ENCODE measurements at places on chromosomes 3 and 15.
A peak's percentile ranks its signal among the peaks of the same experiment; 100 is the strongest.

GRCh38 chr3:188264226-188265207, 110.6 kb downstream of the LPP start:
- no peaks in the 10 kb centered on the region for H3K27me3 ChIP-seq
- no peaks in the 10 kb centered on the region for H3K36me3 ChIP-seq

DNA sequence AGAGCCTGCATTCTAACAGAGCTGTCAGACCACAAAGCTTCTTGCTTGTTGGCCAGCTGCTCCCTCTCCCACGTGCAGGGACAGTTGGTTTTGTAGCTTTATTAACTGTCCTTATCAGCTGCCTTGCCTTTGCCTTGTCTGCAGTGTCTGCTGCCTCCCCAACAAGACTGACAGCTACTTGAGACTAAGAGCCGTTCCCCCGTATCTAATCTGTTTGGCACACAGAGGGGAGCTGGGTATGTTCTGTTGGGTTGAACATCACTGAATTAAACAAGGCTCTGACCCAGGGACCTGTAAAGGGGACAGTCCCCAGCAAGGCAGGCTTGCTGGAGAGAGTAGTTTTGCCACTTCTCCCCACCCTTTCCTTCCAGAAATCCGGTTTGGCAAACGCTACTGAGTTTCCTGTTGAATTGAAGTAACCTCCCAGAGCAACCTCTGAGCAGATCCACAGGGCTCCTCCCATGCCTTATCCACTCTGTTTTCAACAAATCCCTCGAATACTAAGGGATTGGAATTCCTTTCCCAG, 116.1 kb downstream of the ANP32A start:
- no peaks in the 10 kb centered on the region for H3K4me1 ChIP-seq
- no peaks in the 10 kb centered on the region for H3K36me3 ChIP-seq
- no peaks in the 10 kb centered on the region for H3K27me3 ChIP-seq
- no peak overlapping the region for H3K4me3 ChIP-seq
- H3K27ac ChIP-seq: no peak overlapping the region
- DNase-seq: no peak

DNA sequence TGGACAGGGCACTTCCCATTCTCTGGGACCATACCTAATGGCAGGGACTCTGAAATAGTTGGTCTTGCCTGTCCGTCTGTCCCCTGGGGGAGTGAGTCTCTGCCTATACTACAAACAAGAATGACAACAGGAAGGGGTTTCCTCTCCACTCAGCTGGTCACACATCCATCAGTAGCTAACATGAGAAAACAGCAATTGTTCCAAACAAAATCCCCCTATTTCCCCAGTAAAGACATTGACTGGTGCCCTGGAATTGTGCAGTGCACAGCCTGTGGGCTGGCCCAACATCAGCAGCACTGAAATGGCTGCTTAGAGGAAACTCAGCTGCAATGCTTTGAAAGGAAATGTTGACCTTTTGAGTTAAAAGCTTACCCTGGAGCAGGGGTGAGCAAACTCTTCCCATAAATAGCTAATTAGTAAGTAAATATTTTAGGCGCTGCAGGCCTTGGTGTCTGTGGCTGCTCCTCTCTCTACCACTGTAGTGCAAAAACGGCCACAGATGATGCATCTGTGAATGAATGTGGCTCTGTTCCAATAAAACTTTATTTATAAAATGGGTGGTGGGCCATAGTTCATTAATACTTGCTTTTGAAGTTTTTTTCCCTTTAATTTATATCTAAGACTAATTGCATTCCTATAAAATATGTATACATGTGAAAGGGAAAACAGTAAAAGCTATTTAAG, 174.3 kb downstream of the KLF13 start:
- no peaks in the 10 kb centered on the region for H3K4me1 ChIP-seq
- no peak for DNase-seq
- no peak overlapping the region for H3K4me3 ChIP-seq
- no peak overlapping the region for H3K27ac ChIP-seq
- H3K27me3 ChIP-seq: no peaks in the 10 kb centered on the region
- no peaks in the 10 kb centered on the region for H3K36me3 ChIP-seq

GRCh38 chr15:31792611-31793199, 237.6 kb upstream of the CHRNA7 start:
- H3K4me3 ChIP-seq: no peak overlapping the region
- H3K4me1 ChIP-seq: no peaks in the 10 kb centered on the region
- H3K36me3 ChIP-seq: no peaks in the 10 kb centered on the region
- H3K27ac ChIP-seq: no peak overlapping the region

DNA sequence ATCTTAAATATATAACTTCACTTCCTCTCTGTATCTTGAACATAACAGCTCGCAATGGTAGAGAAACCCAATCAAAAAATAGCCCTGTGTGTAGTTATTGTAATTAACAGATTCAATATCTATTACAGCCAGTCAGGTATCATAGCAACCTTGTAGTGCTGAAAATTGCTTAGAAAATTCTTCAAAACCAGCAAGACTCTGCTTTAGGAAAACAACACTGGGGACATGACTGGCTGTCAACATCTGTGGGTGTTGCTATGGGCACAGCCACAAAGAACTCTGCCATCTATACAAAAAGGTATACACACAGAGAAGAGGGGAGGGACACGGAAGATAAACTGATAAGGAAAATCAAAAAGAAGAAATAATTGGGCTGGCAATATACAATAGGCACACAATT, 101.2 kb downstream of the WDR72 start:
- H3K27me3 ChIP-seq: no peaks in the 10 kb centered on the region
- no peaks in the 10 kb centered on the region for H3K4me1 ChIP-seq
- DNase-seq: no peak
- no peak overlapping the region for H3K27ac ChIP-seq
- no peaks in the 10 kb centered on the region for H3K36me3 ChIP-seq

- H3K4me1 ChIP-seq: peaks cover 48% of the 10 kb centered on the region
- no peaks in the 10 kb centered on the region for H3K36me3 ChIP-seq
- H3K27ac ChIP-seq: peak overlapping the region; percentile 76
- H3K27me3 ChIP-seq: no peaks in the 10 kb centered on the region
These were observed 60.1 kb downstream of the MGLL start for GRCh38 chr3:127762077-127762786.

- H3K36me3 ChIP-seq: no peaks in the 10 kb centered on the region
- H3K4me1 ChIP-seq: no peaks in the 10 kb centered on the region
- DNase-seq: no peak
These were observed 66.9 kb downstream of the KCNAB1 start for GRCh38 chr3:156187146-156187769.

GRCh38 chr15:50134524-50135024, 15.5 kb upstream of the ATP8B4 start:
- H3K4me1 ChIP-seq: no peaks in the 10 kb centered on the region
- peak overlapping the region; percentile 33 for H3K27ac ChIP-seq
- no peaks in the 10 kb centered on the region for H3K27me3 ChIP-seq

DNA sequence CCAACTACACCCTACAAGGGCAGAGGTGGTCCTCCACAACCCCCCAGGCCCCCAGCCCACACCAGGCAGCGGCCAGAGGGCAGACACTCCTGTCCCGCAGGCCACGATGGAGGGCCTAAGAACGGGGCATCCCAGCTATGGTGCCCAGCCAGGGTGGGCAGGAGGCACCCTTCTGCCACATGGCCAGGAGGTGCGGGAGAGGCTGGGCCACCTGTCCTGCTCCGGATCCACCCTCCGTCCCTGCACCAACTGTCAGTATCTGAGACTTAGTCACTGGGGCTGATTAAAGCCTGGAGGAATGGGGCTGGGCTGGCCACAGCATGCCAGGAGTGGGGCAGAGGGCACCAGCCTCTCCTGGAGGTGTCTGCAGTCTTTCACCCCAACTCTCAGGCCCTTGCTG, 37.9 kb downstream of the TNK2 start:
- no peak for DNase-seq
- H3K4me3 ChIP-seq: no peak overlapping the region
- H3K27me3 ChIP-seq: no peaks in the 10 kb centered on the region
- peaks cover 59% of the 10 kb centered on the region for H3K36me3 ChIP-seq
- H3K4me1 ChIP-seq: no peaks in the 10 kb centered on the region
- H3K27ac ChIP-seq: no peak overlapping the region

DNA sequence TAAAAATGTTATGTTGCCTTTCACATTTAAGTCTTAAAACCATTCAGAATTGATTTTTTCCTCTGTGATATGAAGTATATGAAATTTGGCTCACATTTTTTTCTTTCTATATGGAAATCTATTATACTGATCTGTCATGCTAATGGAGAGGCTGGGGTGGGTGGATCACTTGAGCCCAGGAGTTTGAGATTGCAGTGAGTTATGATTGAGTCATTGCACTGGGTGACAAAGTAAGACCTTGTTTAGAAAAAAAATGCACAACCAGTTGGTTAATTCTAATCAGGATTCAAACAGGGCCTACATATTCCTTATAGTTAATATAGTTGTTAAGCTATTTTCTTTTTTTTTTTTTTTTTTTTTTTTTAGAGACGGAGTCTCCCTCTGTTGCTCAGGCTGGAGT, 230.5 kb downstream of the MFSD1 start:
- DNase-seq: no peak
- no peaks in the 10 kb centered on the region for H3K27me3 ChIP-seq
- H3K4me1 ChIP-seq: no peaks in the 10 kb centered on the region
- H3K27ac ChIP-seq: no peak overlapping the region

GRCh38 chr15:40054855-40055575, 16.0 kb upstream of the SRP14 start:
- no peak overlapping the region for H3K4me3 ChIP-seq
- peak overlapping the region; percentile 79 for H3K27ac ChIP-seq
- H3K4me1 ChIP-seq: peaks cover 32% of the 10 kb centered on the region

DNA sequence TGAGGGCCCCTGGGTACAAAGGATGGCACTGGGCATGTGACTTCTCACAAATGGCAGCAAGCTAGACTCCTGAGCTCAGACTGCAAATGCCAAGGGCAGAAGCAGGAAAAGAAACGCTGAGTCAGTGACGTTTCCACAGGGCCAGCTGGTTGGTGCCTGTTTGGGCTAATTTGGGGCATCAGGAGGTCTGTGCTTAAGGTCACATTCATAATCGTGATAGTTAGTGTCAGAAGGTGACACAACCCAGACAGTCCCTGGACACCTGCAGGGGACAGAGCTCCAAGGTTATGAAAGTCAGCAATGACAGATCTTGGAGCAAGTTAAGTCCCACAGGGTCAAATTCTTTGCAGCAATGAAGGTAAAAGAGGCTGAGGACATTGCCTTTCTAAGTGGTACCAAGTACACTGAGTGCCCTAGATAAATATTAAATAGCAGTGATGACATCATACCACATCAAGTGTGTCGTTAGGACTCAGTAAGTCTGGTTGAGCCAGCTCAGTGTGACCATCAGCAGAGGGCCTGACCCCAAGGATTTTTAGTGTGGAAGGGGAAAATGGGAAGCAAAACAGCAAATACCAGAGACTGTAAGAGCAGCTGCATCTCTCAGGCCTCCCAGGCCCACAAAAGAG, 556.9 kb upstream of the CFAP20DC start:
- H3K27ac ChIP-seq: no peak overlapping the region
- no peaks in the 10 kb centered on the region for H3K36me3 ChIP-seq
- no peaks in the 10 kb centered on the region for H3K4me1 ChIP-seq
- no peak overlapping the region for H3K4me3 ChIP-seq

- H3K4me3 ChIP-seq: no peak overlapping the region
- H3K27ac ChIP-seq: no peak overlapping the region
- H3K27me3 ChIP-seq: no peaks in the 10 kb centered on the region
- no peak for DNase-seq
- no peaks in the 10 kb centered on the region for H3K36me3 ChIP-seq
These were observed 518.1 kb downstream of the ROBO1 start for GRCh38 chr3:79249701-79250100.

GRCh38 chr3:128435058-128435457, 31.6 kb downstream of the DNAJB8 start:
- peaks cover 58% of the 10 kb centered on the region for H3K27me3 ChIP-seq
- no peaks in the 10 kb centered on the region for H3K36me3 ChIP-seq
- H3K4me3 ChIP-seq: no peak overlapping the region
- H3K27ac ChIP-seq: no peak overlapping the region
- H3K4me1 ChIP-seq: peaks cover 14% of the 10 kb centered on the region

DNA sequence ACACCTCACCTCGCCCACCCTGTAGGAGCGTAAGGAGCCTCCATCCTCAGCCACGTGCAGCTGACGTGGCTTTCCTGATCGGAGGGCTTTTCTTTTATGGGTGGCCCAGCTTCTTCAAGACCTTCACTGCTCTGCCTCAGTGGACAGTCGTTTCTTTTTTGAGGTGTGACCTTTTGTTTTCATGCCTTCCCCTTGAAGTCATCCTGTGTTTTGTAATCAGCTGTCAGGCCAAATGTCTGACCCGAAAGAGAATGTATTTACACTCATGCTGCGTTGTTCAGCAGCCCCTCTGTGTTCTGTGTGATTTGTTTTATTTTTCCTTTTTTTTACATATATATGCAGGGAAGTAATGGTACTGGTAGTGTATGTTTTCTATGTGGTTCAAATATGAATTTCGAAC, 41.8 kb downstream of the CCK start:
- H3K36me3 ChIP-seq: peaks cover 27% of the 10 kb centered on the region
- no peaks in the 10 kb centered on the region for H3K27me3 ChIP-seq
- DNase-seq: no peak
- H3K4me3 ChIP-seq: no peak overlapping the region
- H3K4me1 ChIP-seq: no peaks in the 10 kb centered on the region

DNA sequence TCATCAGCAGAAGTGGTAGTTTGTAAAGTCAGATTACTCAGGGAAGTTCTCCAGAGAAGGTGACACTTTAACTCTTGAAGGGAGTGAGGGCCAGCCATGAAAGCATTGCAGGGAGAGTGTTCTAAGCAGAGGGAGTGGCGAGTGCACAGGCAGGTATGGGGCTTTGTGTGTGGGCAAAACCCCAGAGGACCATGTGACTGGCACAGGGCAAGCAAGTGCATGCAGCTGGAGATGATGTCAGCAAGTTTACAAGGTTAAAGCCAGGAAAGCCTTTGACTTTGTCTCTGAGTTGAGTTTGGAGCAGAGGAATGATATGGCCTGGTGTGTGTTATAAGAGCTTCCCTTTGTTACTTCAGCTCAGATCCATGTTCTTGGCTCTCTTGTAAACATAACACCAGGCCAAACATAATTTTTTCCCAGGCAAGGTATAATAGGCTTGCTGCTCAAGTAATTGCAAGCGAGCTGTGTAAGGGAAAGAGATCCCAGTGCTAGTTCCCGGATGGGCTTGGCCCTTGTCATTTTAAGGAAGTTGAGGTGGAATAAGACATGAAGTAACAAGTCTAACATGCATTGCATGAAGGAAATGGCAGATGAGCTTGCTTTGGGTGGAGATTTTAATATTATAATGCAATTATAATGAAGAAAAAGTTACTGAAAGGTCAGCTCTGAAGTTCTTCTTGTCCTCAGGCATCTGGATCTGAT, 341.1 kb upstream of the LRRC3B start:
- no peak overlapping the region for H3K4me3 ChIP-seq
- no peak for DNase-seq

DNA sequence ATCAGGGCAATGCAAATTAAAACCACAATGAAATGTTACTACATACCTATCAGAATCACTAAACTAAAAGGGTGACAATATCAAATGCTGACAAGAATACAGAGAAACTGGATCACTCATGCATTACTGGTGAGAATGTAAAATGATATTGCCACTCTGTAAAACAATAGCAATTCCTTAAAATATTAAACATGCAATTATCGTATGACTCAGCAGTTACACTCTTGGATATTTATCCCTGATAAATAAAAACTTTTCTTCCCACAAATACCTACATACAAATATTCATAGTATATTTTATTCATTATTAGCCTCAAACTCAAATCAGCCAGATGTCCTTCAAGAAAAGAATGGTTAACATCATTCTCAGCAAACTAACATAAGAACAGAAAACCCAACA, 25.9 kb upstream of the RAB6B start:
- no peak overlapping the region for H3K27ac ChIP-seq
- H3K4me3 ChIP-seq: no peak overlapping the region
- DNase-seq: no peak
- H3K36me3 ChIP-seq: no peaks in the 10 kb centered on the region

All from sigmoid colon (tissue), 7 donors.